CD4-positive, alpha-beta memory T cell (primary cell): ENCODE measurements at places on chromosomes 11 and 22. TPM values are rescaled to one million over a fixed set of nuclear protein-coding genes. Genes with fewer than 3 reads are reported as not detected.

- H3K4me3 ChIP-seq = no peak overlapping the region
- H3K4me1 ChIP-seq = no peaks in the 10 kb centered on the region
- no peak for DNase-seq
- no peak overlapping the region for H3K27ac ChIP-seq
- peaks cover 9% of the 10 kb centered on the region for H3K27me3 ChIP-seq
- H3K36me3 ChIP-seq = no peaks in the 10 kb centered on the region
Measured at GRCh38 chr22:43412808-43413795, 1.3 kb downstream of the MPPED1 start.

GRCh38 chr22:20159076-20159475, 8.2 kb upstream of the CCDC188 start:
- H3K36me3 ChIP-seq = no peaks in the 10 kb centered on the region
- no peaks in the 10 kb centered on the region for H3K4me1 ChIP-seq
- H3K4me3 ChIP-seq = no peak overlapping the region
- no peak for DNase-seq
- H3K27me3 ChIP-seq = no peaks in the 10 kb centered on the region

- H3K27me3 ChIP-seq = no peaks in the 10 kb centered on the region
- DNase-seq = no peak
- no peak overlapping the region for H3K4me3 ChIP-seq
- no peak overlapping the region for H3K27ac ChIP-seq
Measured at GRCh38 chr22:28015046-28015425, 96.0 kb upstream of the PITPNB start.

DNA sequence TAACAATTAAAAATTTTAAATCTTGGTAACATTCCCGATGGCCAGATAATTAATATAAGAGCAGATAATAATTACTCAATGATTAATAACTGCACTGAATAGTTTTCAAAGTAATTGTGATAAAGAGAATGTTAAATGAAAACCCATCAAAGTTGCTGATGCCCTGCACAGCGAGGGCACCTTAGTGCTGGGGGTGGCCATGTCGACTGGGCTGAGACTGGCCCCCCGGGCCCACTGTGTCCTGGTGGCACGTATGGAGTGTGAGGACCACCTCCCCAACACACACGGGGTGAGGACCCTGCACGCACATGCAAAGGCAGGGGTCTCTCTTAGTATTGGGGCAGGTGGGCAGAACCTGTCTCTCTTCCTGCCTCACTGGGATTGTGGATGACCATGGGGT, 15.1 kb upstream of the CCDC188 start:
- no peak overlapping the region for H3K27ac ChIP-seq
- no peaks in the 10 kb centered on the region for H3K27me3 ChIP-seq
- H3K36me3 ChIP-seq = no peaks in the 10 kb centered on the region
- DNase-seq = no peak
- no peaks in the 10 kb centered on the region for H3K4me1 ChIP-seq

GRCh38 chr11:13141731-13142709, 132.9 kb downstream of the RASSF10 start:
- DNase-seq = no peak
- H3K4me1 ChIP-seq = no peaks in the 10 kb centered on the region
- no peak overlapping the region for H3K27ac ChIP-seq
- H3K36me3 ChIP-seq = no peaks in the 10 kb centered on the region
- no peak overlapping the region for H3K4me3 ChIP-seq

GRCh38 chr22:24322522-24322921, 51.9 kb downstream of the SPECC1L start:
- H3K27me3 ChIP-seq = no peaks in the 10 kb centered on the region
- H3K4me3 ChIP-seq = no peak overlapping the region
- no peak overlapping the region for H3K27ac ChIP-seq
- no peak for DNase-seq
- H3K4me1 ChIP-seq = no peaks in the 10 kb centered on the region
- H3K36me3 ChIP-seq = peaks cover 17% of the 10 kb centered on the region

DNA sequence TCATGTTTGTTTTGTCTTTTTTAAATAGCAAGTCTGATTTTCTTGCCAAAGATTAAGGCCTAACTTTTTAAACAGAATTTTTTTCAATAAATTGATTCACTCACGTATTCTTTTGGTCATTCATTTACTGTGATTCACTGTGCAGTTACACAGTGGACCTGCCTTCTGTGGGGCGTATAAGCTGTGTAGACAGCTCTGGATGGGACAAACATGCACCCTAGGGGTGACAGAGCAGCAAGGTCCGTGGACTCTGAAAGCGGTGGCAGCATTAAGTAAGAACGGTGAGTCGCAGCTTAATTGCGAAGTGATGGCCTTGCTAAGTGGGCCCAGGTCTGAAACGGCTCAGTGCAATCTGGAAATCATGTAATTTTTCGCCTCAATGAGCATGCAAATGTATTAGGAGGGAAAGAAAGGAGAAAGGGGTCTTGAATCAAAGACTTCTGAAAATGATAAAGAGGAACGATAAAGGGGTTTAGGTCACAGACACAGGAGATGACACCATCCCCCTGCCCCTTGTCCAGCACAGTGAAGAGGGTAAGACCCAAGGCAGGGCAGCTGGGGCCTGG, 113.1 kb downstream of the SPATA19 start:
- no peak for DNase-seq
- H3K4me1 ChIP-seq = no peaks in the 10 kb centered on the region
- no peak overlapping the region for H3K27ac ChIP-seq
- no peaks in the 10 kb centered on the region for H3K36me3 ChIP-seq

DNA sequence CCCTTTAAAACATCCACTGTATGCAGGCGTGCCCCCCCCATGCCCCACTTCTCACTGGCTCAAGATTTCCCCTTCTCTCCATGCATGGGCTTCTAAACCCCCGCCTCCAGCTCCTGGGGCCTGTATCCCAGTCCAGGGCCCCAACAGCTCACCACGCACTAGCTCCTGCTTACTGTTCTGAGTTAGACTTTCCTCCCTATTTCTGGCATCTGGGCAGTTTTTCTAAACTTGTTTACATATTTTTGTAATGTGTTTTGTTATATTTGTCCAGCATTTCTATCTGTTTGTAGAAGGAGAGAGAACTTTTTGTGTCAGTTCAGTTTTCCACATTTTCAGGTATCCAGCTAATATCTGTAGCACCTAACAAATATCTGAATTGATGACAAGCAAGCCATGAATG, 178.5 kb downstream of the SPON1 start:
- H3K4me1 ChIP-seq = no peaks in the 10 kb centered on the region
- H3K4me3 ChIP-seq = no peak overlapping the region
- no peaks in the 10 kb centered on the region for H3K36me3 ChIP-seq
- no peak overlapping the region for H3K27ac ChIP-seq
- DNase-seq = no peak
- no peaks in the 10 kb centered on the region for H3K27me3 ChIP-seq

DNA sequence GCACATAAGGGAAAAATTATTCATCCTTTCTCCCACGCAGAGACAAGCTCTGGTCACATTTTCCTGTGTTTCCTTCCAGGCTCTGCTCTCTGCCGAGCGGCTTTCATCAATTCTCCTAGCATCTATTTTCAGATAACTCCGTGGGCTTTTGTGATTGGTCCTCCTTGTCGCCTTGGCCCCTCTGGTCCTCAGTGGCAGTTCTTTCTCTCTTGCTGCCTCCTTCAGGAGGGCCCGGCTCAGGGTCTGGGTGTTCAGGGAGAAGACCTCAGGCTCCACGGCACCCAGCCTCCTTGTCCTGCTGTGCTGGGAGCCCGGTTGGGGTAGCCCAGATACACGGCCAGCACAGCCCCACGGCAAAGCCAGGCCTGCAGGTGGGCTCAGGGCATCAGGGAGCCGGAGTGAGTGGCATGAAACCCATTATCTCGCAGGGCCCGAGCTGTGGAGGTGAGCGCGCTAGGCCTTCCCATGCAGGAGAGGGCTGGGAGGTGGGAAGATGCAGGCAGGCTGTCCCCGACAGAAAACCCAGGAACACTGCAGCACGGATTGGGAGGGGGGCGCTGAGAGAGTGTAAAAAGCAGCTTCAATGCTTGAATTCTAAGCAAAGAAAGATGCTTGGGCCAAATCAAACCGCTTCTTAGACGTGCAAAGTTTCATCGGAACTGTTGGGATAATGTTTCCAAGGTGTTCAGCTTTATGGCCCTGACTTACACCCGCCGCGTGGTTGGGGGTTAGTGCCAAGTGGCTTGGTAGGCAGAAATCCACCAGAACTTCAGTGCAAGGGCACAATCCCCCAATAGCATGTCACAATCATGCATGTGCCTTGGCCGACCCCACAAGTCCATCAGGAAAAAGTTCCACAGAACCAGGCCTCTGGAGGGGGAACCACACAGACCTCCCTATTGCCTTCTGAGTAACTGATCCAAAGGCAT, 81.9 kb upstream of the WNT7B start:
- peaks cover 54% of the 10 kb centered on the region for H3K4me1 ChIP-seq
- no peaks in the 10 kb centered on the region for H3K36me3 ChIP-seq
- peak overlapping the region; percentile 28 for H3K27ac ChIP-seq
- H3K27me3 ChIP-seq = no peaks in the 10 kb centered on the region
- no peak overlapping the region for H3K4me3 ChIP-seq

DNA sequence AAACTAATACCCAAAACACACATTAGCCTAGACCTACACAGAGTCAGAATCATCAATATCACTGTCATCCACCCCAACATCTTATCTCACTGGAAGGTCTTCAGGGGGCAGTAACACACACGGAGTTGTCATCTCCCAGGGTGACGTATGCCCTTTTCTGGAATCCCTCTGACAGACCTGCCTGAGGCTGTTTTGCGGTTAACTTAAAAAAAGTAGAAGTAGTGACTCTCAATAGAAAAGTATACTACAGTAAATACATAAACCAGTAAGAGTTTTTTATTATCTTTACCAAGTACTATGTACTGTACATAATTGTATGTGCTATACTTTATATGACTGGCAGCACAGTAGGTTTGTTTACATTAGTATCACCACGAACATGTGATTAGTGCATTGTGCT, 80.5 kb downstream of the PGR start:
- no peak for DNase-seq
- H3K4me3 ChIP-seq = no peak overlapping the region
- no peaks in the 10 kb centered on the region for H3K27me3 ChIP-seq
- H3K4me1 ChIP-seq = no peaks in the 10 kb centered on the region
- no peaks in the 10 kb centered on the region for H3K36me3 ChIP-seq

DNA sequence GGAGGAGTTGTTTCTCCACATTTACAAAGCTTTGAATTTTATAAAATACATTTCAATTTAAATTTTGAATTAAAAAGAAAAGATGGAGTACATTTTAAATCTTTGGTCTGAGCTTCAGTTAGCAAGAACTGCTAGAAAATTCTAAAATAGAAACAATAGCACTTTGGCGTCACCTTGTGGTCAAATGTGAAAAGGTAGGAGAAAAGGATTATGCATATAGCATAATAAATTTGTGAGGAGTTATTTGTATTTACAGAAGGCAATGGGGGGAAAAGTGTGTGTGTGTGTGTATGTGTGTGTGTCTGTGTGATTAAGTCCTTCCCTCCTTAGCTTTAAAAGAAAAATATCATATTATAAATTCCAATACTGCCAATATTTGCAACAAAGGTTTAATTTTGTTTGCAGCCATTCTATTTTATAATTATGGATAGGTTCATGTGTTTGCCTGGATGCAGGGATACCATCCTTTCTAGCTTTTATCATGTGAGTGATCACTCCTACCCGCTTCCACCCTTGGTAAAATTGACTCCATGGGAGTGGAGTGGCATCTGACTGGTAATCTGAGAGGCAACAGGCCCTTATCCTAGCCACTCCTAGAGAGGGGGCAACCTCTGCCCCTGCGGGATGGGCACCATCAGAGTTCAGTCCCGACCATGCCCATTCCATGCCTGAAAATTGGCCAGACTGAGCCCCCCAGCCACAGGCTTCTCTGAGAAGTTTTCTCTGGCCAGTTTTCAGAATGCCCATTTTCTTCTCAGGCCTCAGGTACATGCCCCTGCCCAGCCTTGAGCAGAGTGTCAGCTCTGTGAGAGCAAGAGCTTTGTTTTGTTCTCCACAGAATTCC, 13.6 kb upstream of the LGR4 start:
- no peaks in the 10 kb centered on the region for H3K4me1 ChIP-seq
- H3K4me3 ChIP-seq = no peak overlapping the region
- H3K27me3 ChIP-seq = no peaks in the 10 kb centered on the region
- H3K27ac ChIP-seq = no peak overlapping the region
- no peaks in the 10 kb centered on the region for H3K36me3 ChIP-seq

DNA sequence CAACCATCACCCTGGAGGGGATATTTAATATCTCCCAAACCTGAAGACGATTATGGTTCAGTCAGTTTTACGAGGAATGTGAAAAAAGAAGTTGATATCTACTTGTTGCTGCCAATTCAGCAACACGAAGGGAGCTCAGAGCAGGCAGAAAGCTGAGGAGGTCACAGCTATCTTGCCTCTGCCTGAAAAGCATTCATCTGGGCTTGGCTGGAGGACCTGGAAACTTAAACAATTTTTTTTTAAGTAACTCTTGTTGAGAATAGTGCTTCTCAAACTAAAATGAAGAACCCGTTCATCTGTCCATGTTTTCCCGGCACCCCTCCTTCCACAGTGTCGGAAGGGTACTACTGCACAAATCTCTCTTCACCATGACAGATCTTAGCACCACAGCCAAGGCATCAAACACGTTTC, 98.9 kb downstream of the MICAL3 start:
- H3K27ac ChIP-seq = no peak overlapping the region
- no peak for DNase-seq
- peaks cover 3% of the 10 kb centered on the region for H3K4me1 ChIP-seq
- no peaks in the 10 kb centered on the region for H3K27me3 ChIP-seq
- H3K36me3 ChIP-seq = no peaks in the 10 kb centered on the region

DNA sequence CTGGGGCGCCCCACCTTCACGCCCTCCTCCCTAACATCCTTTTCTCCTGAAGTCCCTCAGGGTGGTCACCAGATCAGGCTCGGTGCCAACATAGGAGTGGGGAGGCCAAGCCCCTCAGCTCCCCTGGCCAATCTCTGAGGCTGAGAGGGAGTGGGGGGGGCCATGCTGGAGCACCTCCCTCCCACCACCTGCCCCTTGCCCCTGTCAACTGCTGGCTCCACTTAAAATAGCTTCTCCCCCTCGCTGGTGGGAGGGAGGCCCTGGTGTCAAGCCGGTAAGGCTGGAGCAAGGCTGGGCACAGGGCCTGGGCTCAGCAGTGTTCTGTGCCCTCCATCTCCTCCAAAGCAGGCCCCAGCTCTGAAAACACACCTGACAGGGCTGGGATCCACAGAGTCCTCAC, 4.9 kb downstream of the PLXNB2 start:
- peaks cover 5% of the 10 kb centered on the region for H3K4me1 ChIP-seq
- DNase-seq = no peak
- no peak overlapping the region for H3K27ac ChIP-seq
- H3K36me3 ChIP-seq = no peaks in the 10 kb centered on the region
- no peaks in the 10 kb centered on the region for H3K27me3 ChIP-seq

Gene CSNK2A3
- total RNA-seq = 1.6 TPM

Gene NAA40
- 24.2 TPM for total RNA-seq

Gene ACRV1
- total RNA-seq = not detected

Gene GUCY1A2
- total RNA-seq = 0.12 TPM

Gene OR56A1
- total RNA-seq = not detected

Gene PIK3IP1
- total RNA-seq = 411 TPM
